Vagina (tissue), 2 donors: ENCODE measurements at places on chromosomes 6 and 20.

DNA sequence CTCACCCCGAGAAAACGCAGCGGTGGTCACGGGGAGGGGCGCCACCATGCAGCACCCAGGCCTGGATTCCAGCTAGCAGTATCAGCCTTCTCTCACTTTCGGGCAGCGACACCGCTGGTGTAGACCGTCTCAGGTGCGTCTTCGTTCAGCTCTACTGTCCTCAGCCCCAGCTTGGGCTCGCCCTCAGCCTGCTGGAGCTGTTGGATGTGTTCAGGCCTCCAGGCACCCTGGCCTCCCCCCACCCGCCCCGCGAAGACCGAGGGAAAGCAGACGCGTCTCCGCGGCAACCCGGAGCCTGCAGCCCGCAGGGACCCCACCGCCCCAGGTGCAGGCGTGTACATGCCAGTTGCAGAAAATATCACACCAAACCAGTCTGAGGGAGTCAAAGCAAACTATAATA lies 60.8 kb upstream of the CARMIL1 start:
- no peak for DNase-seq

- no peak for DNase-seq
Observed at GRCh38 chr6:138972226-138972665, 15.8 kb downstream of the REPS1 start.

DNA sequence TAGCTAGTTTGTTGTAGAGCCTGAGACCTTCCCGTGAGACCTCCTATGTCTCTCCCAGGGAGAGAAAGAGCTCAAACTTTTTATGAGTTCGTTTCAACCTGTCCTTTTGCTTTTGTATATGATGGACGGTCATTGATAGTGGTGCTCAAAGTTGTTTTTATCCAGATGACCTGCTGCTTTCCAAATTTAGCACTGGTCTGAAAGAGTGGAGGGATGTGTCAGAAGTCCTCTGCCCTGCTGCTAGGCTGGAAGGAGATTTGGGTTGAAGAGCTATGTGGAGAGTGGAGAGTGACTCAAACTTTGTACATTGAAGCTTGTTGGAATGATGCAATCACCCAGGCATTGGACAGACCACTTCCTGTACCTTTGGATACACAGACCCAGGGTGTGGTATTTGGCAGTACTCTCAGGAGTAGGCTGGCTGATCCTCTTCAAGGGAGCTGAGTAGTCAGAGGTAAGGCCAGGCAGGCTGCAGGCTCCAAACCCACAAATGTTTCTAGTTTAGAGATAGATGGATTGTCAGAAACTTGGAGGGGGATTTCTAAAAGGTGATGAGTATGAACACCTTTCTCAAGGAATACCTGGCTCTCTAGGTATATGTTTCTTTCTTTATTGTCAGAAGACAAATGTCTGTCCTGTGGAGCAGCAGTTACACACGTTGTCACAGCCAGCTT lies 49.4 kb upstream of the RREB1 start:
- peak; percentile 90 for DNase-seq

- DNase-seq: no peak
Observed at GRCh38 chr20:13105039-13105438, 96.3 kb downstream of the SPTLC3 start.

DNA sequence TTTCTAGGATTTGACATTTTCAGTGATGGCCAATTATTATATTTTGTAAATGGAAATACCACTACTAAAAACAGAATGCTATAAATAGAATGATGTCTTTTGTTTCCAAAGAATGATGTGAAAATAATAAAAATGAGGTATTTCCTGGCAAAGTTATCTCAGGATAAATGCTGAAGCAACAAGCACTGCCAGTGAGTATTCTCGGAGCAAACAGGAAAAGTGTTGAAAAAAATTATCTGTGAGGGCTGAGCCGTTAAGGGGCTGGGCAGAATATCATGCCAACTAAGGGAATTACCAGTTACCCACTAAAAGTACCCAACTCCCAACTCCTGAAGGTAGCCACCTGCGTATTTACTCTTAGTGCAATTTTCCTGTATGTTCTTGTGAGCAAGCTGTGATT lies 23.6 kb upstream of the SCAF8 start:
- DNase-seq: no peak

DNA sequence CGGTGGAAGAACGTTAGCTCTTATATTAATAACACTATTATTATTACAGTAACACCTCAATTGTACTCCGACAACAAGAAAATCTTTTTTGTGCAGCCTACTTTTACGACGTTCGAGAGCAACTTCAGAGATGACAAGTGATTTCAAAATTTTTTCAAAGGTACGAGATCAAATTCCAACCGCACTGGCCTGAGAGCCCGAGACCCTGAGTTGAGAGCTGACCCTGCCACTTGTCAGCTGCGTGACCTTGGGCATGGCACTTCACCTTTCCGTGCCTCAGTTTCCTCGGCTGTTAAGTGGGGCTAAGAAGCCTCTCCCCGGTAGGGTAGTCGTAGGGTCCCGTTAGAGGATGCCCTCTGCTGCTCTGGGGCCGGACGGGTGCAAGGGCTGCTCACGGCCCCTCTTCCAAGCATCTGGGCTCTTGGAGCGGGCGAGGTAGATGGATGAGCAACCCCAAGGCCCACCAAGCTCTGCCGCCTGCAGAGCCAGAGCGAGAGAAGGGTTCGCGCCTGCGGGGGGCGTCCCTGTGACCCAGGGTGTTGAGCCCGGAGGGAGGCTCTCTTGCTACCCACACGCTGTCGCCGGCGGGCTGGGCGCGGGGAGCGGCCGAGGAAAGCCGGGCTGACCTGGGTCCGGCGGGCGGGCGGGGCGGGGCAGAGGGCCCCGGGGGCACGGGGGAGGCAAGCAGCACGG lies 510 bp downstream of the NDRG3 start:
- DNase-seq: no peak

DNA sequence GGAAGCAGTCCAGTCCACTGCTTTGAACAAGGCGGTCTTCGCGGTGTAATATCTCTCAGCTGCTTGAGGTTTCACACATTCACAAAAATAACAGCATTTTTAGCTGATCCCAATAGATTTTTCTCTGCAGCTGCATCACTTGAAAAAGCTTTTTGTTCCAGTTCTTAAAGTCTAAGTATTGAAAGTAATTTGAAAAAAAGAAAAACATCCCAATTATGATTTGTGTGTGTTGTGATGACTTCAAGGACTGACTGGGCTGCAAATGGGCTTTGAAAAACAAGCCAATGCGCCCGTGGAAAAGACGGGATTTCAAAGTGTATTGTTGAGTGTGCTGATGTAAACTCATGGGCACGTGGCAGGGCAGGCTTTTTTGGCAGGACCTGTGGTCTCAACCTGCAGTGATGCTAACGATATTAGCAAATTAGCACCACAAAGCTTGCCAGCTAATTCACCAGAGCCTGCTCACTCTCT lies 151.1 kb downstream of the TMEM242 start:
- no peak for DNase-seq
